ENCODE measurements at places on chromosomes 3 and 15.

- no peak for DNase-seq
Observed at GRCh38 chr3:36705015-36705414, 59.3 kb downstream of the DCLK3 start.

DNA sequence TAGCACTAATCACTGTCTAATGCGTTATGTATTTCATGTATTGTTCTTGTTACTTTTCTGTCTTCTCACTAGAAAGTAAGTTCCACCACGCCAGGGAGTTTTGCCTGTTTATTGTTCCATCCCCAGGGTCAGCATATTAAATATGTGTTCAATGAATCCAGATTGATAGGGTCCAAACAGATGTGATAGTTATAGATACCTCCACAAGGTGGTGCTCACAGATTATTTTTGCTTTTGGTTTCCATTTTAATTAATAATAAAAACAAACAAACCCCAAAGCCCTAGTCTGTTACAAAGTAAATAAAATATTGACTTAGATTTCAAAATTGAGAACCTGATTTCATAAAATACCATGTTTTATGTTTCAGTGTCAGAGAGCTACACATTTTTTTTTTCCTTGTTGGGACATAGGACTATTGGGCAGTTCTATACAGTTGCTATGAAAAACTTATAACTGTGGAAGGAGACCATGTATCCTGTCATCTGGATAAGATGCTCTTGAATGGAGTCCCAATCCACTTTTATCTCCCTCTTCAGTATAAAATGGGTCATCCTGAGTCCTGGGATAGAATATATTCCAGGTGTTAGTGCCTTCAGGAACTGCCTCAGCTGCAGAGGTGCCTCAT is 12.4 kb downstream of the OTOL1 start:
- peak; percentile 18 for DNase-seq

DNA sequence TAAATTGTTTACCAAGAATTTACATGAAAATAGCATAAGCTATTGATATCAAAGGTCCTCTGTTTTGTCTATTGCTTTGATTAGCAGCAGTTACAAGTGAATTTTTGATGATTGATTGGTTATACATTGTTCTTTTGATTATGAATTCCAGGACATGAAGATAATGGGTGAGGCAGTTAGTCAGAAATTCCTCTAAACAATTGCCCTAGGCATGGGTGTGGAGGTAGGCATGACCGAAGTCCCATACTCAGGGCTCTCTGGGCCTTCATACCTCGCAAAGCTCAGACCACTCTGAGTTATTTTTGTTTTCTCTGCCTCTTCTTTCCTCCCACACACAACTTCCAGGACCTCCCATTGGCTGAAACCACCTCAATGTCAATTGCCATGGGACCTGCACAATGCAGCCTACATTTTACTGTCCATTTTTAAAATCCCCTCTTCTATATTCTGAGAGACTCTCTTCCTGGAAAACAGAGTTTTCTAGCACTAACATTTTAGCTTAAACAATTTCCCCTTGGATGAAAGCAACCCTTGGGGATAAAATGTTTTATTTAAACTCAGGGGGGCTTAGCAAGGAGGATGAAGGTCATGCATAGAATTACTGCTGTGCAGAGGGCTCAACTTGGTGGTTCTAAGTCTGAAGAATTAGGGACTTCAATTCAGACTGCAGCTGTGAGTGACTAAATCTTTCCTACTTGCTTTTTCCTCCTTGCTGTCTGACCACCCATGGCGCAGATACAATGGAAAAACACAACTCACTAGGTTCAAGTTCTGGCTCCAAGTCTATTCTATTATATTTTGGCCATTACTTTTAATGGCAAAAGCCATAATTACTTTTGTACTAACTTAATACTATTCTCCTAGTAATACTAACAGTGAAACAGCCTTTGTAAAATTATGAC is 594.8 kb downstream of the NTRK3 start:
- DNase-seq = no peak

GRCh38 chr3:169029674-169030285 is 633.7 kb downstream of the MECOM start:
- DNase-seq = no peak

DNA sequence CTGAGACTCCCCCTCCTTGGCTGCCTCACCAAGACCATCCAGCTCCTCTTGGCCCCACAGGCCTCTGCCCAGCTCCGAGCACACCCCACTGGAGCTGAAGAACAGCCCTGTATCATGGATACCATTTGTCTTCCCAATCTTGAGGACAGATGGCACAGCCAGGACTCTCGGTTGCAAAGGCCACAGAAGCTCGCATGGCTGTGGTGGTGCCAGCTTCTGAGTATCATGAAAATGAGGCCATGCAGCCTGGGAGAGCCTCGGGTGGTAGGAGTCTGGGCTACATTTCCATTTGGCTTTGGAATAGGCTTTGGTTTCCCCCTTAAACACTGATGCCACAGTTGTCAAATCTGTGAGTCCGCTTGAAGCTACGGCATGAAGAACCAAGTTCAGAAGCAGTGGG is 106.6 kb downstream of the SEMA5B start:
- no peak for DNase-seq

DNA sequence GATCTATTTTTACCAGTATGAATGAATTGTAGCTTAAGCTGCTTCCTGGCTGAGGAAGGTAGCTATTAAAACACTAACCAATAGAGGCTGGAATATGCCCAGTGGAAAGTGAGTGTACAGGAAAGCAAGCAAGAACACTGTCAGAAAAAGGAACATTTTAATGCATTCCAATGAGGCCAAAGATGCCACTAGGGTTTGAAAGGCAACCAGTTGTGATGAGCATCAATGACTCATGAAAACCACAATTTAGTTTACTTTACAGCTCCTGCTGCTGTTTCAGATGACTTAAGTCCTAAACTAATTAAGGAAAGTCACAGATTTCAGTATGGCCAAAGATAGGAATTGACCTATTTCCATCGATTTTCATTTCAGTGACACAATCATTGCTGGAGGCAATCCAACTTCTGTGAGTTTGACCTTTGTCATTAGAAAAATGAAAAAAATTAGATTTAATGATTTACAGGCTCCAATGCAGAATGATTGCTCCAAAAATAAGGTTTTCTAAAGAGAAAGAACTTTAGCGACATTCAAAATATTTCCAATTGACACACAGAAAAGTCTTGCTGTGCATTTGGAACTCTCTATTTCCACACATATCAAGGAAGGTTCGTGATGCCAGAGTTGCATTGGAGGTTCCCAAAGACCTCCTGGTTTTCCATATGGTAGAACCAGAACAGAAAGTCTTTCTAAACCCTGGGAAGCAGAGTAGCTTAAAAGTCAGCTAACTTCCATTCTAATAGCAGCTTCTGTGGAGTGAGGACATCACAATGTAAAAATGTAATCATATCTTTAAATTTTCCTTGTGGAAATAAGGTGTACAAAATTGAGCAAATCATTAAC is 103.0 kb downstream of the SUCNR1 start:
- DNase-seq = no peak

- DNase-seq = no peak
Observed at GRCh38 chr3:64667887-64668581, 19.8 kb downstream of the ADAMTS9 start.
